ENCODE measurements at places on chromosomes 3 and 15.

GRCh38 chr15:73856458-73857192 is 16.7 kb upstream of the TBC1D21 start:
- no peak for DNase-seq

GRCh38 chr3:132592216-132592615 is 4.9 kb upstream of the ACKR4 start:
- no peak for DNase-seq

GRCh38 chr3:50530001-50530970 is 26.9 kb upstream of the CACNA2D2 start:
- DNase-seq: no peak

GRCh38 chr3:173371848-173372487 is 25.6 kb upstream of the NLGN1 start:
- DNase-seq: no peak

DNA sequence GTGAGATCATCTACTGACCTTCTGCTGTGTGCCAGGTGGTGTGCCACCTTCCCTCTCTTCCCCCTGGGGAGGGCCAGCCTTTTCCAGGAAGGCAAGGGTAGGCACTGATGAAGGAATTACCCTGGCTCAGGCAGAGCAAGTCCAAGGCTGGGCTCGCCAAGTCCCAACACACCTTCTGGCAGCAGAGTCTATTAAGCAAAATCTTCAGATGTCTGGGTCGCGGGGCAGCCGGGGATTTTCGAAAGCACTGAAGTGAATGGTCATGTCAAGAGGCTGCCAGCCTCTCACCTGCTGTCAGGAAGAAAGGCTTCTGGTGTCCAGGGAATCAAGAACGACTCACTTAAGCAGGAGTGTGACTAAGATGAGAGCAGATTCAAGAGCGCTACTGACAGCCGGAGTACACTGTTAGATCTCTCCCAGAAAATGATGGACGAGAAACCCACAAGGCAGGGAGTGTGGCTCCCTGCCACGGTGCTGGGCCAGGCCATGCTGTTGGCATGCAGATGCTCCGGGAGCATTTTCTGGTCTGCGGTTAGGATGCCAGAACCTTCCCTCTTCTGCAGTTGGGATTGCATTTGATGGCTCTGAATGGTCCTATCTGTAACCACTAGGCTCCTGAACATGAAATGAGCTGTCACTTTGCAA is 479.8 kb downstream of the SHQ1 start:
- DNase-seq: no peak
